ENCODE measurements at places on chromosomes 16 and 17.

DNA sequence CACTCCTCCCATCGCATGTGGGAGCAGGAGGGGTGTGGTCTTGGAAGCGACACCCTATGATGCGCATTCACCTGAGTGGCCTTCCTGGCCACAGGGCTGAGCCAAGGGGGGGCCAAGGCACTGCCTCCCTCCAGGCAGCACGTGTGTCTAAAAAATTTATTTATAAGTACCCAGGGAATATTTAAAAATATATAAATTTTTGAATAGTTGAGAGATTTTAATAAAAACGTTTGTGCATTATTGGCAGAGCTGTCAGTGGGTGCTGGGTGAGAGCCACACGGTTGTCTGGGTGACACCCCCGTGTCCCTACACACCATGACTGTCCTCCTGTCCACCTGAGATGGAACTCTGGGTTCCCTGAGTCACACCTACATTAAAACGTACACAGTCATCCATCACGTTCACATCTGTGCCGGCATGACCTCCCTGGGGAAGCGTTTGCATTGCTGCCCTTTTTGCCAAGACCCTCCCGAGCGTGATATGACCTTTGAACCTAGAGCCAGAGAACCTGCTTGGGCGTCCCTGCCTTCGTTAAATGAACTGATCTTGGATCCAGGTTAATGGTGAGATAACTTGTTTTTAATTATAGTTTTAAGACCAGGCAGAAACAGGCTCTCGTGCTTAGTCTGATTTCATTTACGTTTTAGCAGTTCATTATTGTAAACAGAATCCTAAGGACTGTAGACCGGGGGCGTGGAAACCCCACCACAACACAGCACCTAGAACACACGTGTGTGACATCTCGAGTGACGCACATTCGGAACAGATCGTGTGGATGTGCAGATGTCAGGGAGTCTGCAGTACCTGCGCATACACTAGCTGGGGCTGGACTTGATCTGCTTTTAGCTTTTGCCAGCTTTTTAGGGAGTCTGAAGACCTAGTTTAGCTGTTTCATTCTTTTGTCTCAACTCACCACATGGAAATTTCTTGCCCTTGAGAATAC lies 192.8 kb upstream of the CHMP6 start:
- DNase-seq, result no peak
- no peak overlapping the region for H3K27ac ChIP-seq
- H3K36me3 ChIP-seq, result peaks cover 29% of the 10 kb centered on the region
- H3K4me1 ChIP-seq, result peaks cover 38% of the 10 kb centered on the region
- H3K27me3 ChIP-seq, result no peaks in the 10 kb centered on the region

DNA sequence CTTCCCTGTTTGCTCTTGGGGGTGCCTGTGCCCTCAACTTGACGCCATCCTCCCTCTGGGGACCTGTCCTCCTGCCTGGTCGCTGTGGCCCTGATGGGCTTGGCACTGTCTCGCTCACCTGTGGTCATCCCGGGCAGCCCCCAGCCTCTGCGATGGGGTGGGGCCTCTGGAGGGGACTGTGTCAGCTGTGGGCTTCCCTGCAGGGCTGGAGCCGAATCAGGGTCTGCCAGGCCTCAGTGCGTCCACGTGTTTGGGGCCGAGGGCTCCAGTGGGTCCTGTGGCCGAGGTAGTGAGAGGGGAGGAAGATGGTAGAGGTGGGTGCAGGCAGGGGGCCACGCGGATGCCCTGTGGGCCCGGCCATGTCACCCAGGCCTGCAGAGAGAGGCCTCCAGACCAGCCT lies 8.0 kb downstream of the PIGQ start:
- no peak overlapping the region for H3K27ac ChIP-seq
- H3K4me1 ChIP-seq, result peaks cover 1% of the 10 kb centered on the region
- peaks cover 90% of the 10 kb centered on the region for H3K36me3 ChIP-seq
- no peak for DNase-seq

GRCh38 chr16:16909126-16909525 lies 530.2 kb downstream of the NPIPA7 start:
- no peak overlapping the region for H3K27ac ChIP-seq
- DNase-seq, result no peak
- no peaks in the 10 kb centered on the region for H3K27me3 ChIP-seq
- no peaks in the 10 kb centered on the region for H3K36me3 ChIP-seq

DNA sequence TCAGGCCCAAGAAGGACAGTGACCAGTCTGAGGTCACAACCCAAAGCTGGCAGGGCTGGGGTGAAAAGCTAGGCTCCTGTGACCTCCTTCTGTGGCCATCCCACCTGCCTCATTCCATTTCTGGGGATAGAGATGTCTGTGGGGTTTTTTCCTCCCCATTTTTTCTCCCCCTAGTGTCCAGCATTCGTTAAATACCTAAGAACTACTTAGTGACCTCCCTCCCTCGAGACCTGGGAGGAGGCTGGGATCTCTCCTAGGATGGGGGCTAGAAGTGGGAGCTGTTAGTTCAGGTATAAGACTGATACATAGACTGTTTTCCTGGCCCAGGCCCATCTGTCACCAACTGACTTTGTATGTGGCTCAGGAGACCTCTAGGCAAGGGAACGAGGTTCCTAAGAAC lies 20.5 kb upstream of the STAC2 start:
- H3K27me3 ChIP-seq, result no peaks in the 10 kb centered on the region
- peaks cover 8% of the 10 kb centered on the region for H3K36me3 ChIP-seq
- peaks cover 12% of the 10 kb centered on the region for H3K4me1 ChIP-seq

DNA sequence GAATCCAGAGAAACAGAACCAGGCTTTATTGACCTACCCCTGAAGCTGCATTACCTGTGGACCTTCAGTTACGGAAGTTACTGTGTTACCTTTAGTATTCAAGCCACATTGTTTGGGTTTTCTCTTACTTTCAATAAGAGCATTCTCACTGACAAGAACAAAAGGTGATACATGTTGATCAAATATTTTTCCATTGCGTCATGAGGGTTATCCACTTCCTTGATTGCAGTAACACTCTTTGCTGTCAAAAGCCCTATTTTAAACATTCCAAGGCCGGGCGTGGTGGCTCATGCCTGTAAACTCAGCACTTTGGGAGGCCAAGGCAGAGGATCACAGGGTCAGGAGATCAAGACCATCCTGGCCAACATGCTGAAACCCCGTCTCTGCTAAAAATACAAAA lies 28.6 kb upstream of the PAFAH1B1 start:
- no peak overlapping the region for H3K4me3 ChIP-seq
- DNase-seq, result no peak
- H3K4me1 ChIP-seq, result no peaks in the 10 kb centered on the region
- no peaks in the 10 kb centered on the region for H3K27me3 ChIP-seq
- H3K27ac ChIP-seq, result no peak overlapping the region

DNA sequence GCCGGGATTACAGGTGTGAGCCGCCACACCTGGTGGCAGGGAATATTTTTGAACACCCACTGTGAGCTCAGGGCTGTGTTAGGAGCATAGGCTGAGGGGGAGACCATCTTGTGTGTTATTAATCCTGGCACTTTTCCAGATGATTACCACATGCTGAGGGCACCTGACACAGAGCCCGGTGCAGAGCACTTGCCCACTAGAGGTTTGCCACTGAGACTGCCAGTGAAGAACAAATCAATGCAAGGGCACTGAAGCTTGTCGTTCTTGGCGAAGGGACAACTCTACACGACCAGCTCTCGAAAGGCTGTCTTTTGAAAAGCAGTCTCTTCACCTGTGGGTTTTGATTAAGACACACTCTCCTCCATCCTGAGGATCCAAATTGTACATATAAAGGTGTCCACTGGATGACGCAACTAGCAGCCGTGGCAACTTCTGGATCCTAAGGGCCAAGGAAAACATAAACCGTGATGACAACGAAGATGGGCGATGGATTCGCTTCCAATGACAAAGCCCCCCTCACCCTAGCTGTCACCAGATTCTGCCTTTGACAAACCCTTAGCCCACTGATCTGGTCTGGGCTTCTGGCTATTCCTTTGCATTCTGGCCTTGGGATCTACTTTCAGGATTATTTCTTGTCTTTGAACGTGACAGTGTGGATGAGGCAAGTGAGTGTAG lies 28.7 kb downstream of the WIPI1 start:
- H3K36me3 ChIP-seq, result peaks cover 20% of the 10 kb centered on the region
- DNase-seq, result no peak
- no peak overlapping the region for H3K27ac ChIP-seq
- H3K4me3 ChIP-seq, result no peak overlapping the region

GRCh38 chr17:81914103-81914850 lies 3.1 kb upstream of the PCYT2 start:
- no peak for DNase-seq
- no peak overlapping the region for H3K27ac ChIP-seq
- no peak overlapping the region for H3K4me3 ChIP-seq

DNA sequence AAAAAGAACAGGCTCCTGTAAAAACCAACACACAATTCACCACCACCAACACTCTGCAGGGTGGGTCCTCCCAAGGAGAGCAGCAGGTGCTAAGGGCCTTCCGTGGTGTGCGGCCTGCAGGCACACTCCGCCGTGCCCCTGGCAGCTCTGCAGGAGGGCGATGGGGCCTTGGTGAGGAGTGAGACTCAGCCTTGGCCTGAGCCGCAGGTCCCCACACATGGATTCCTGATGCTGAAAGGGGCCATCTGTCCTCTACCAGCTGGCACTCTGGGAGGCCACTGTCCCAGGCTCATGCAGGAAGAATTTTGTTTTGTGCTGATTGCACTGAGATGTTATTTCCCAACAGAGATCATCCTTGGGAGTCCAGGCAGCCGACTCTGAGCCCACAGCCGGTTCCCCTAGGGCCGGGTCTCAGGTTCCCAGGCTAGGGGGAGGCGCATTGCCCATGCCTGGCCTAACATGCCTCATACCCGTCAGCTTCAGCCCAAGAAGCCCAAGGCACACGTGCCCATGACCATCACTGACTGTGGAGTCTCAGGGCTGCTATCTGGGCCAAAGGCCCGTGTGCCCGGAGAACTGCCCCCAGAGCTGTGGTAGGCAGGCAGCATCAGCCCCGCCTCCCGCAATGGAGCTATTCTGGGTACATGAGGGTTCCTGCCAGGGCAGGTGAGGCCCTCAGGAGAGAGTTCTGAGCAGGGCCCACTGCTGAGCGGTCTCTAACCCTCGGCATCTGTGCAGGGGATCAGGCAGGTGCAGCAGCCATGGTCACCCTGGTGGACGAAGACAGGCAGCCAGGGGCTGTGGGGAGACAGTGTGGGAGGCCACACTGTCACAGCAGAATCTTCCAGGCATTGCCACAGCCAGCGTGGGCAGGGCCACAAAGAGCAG lies 97.9 kb upstream of the ZNF469 start:
- DNase-seq, result peak; percentile 14
- no peaks in the 10 kb centered on the region for H3K27me3 ChIP-seq
- H3K27ac ChIP-seq, result no peak overlapping the region
- no peaks in the 10 kb centered on the region for H3K36me3 ChIP-seq
- peaks cover 8% of the 10 kb centered on the region for H3K4me1 ChIP-seq
- H3K4me3 ChIP-seq, result no peak overlapping the region

GRCh38 chr16:54921206-54921824 lies 9.3 kb upstream of the IRX5 start:
- no peaks in the 10 kb centered on the region for H3K36me3 ChIP-seq
- no peak overlapping the region for H3K27ac ChIP-seq
- no peaks in the 10 kb centered on the region for H3K4me1 ChIP-seq
- no peak overlapping the region for H3K4me3 ChIP-seq
- DNase-seq, result peak; percentile 42

- H3K4me1 ChIP-seq, result peaks cover 19% of the 10 kb centered on the region
- DNase-seq, result no peak
- H3K36me3 ChIP-seq, result no peaks in the 10 kb centered on the region
- no peak overlapping the region for H3K4me3 ChIP-seq
- H3K27me3 ChIP-seq, result no peaks in the 10 kb centered on the region
Observed at GRCh38 chr17:17669580-17670235, 11.6 kb upstream of the RAI1 start.

- no peak overlapping the region for H3K4me3 ChIP-seq
- no peaks in the 10 kb centered on the region for H3K36me3 ChIP-seq
- no peaks in the 10 kb centered on the region for H3K27me3 ChIP-seq
Observed at GRCh38 chr17:70521821-70522256, 352.5 kb downstream of the KCNJ2 start.

DNA sequence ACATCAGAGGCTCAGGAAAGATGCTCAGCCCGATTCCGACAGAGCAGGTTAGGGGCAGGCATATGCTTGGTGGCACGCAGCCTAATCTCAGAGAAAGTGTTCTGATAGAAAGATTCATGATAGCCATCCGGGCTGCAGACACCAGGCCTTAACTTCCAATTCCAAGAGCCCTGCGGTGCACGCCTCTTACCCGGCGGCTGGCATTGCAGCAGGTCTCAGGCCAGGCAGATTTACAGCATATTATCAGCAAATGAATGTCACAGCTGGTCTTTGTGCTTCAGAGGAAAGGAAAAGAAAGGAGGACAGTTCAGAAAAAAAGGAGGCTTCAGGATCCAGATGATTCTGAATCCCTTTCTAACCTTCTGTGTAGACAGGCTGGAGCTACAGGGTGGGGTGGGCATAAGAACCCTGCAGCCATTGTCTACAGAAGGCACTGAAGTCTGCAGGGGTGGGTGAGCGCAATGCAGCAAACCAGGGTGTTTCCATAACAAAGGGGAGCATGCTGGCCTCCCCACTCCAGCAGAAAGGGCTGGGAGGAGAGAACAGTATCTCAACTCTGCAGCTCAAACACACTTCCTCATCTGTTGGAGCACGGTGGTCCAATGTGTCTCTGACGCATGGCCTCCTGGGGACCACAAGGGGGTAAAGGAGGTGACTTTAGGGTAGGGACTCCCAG lies 277.4 kb upstream of the XYLT1 start:
- no peak for DNase-seq
- peaks cover 6% of the 10 kb centered on the region for H3K27me3 ChIP-seq
- no peak overlapping the region for H3K27ac ChIP-seq
- no peaks in the 10 kb centered on the region for H3K36me3 ChIP-seq
- no peak overlapping the region for H3K4me3 ChIP-seq

DNA sequence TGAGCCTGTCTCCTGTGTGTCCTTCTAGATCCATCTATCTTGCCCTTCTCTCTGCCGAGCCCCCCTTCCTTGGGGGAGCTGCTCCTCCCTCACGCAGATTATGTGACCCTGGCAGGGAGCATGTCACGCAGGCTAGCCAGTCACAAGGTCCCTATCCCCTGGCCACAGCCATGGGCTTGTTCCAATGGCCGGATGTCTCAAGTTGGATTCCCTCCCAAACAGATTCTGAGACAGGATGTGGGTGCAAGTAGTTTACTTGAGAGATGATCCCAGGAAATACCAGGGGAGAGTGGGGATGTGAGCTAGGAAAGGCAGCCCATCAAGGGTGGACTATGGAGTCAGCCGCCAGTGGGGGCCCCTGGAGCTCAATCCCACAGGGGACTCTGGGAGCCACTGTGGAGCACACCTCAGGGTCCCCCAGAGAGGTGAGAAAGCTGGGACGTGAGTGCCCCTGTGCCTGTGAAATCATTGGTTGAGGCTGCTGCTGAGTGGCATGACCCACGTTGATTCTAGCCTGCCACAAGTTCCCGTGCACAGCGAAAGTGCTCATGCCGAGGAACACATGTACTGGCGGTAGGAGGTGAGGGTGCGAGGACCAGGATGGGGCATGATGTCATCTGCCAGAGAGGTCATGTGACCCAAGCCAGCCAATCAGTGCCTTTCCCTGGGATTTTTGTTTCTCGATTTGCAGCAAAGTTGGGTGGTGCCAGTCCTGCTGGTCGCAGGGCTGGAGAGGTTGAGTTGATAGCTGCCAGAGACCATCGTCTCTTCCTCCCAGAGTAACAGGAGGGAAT lies 6.4 kb upstream of the CRISPLD2 start:
- no peak for DNase-seq
- H3K4me1 ChIP-seq, result no peaks in the 10 kb centered on the region
- H3K36me3 ChIP-seq, result no peaks in the 10 kb centered on the region
- H3K27me3 ChIP-seq, result no peaks in the 10 kb centered on the region

Measured in spinal cord (tissue), 10 donors.